GM23338 (cell line): ENCODE measurements at places on chromosomes 6 and 20. TPM values are rescaled to one million over a fixed set of nuclear protein-coding genes. Genes with fewer than 3 reads are reported as not detected.

PHF3 gene
- 28.6 and 37.1 TPM in 2 replicates for polyA plus RNA-seq

WFDC2 gene
- polyA plus RNA-seq = 155 and 161 TPM in 2 replicates

BPIFA1 gene
- polyA plus RNA-seq = not detected in 2 replicates

MLN gene
- polyA plus RNA-seq = not detected in 2 replicates

DNA sequence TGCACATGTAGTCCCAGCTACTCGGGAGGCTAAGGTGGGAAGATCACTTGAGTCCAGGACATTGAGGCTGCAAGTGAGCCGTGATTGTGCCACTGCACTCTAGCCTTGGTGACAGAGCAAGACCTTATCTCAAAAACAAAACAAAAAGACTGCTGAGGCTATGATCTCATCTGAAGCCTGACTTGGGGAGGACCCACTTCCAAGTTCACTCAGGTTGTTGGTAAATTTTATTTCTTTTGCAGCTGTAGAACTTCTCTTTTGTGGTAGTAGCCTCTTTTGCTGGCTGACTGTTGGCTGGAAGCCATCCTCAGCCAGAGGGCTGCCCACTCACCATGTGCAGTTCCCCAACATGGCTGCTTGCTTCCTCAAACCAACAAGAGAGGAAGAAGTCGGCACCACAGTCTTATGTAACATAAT lies 36.8 kb upstream of the ME1 start:
- DNase-seq = no peak

DNA sequence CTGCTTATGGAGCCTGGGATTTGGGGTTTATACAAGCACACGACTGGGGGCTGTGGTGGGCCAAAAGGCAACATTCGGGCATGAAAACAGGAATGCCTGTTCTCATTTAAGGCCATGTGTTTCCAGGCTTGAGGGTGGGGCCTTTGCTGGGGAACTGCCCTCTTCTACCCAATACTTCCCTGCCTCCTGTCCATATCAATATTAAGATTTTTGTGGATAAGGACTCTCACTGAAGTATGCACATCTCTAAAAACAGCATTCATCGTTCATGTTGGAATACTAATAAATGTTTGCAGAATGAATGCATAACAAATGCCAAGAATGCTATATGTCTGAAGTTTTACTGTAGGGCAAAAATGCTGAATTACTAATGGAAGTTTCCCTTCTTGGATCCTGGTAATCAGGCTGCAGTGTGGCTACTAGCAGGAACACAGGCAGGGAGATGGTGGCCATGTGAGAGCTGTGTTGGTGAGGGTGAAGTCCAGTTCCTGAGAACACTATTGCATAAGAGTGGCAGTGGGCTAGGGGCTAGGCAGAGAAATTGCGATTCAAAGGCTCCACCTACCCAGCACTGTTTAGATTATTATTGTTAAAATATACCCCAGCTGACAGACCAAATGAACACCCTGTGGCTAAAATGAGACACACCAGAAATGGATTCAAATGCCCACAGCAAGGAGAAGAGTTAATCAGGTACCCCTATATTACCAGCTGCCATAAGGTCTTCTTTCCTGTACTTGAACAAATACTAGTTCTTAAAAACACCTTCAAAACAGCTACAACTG lies 644.3 kb downstream of the EPM2A start:
- DNase-seq = no peak

GRCh38 chr6:7246401-7247178 lies 66.4 kb downstream of the SSR1 start:
- DNase-seq = peak; percentile 71

DNA sequence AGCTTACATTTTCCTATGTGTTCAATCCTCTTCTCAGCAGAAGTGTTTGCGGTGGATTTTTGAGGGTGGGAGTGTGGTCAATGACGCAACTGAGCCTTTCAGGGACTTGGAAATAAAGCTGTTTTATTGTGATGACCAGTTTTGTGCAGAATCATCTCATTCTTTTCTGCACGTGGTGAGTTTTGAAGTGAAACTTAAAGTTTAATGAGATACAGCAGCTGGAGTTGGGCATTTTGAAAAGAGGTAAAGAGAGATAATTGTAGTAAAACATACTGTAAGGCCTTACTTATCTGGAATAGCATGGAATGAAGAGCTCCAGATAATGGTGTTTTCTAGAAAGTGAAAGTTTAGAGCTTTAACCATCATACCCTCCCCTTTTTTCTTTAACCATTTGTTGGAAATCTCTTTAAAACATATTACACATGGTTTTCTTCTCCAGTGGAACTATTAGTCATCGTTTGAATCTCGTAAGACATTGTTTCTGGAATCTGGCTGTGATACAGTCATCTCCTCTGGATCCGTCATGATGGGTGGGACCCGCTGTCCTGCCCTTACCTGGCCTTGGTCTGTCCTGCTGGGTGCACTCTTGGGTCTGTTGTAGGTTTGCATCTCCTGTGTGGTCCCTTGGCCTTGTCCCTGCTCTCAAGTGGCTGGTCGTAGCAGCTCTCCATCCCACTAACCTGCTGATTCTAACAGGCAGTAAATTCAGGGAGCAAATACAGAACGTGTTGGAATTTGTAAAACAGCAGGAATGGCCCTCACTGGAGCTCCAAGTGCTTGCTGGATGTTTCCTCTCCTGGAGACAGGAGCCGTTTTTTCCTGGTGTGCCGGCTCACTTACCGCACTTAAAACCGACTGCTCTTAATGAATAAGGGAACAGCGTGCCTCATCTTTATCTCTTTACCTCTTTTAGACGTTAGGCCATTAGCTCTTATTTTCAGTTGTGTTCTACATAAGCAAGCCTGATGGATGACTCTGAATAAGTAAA lies 29.8 kb downstream of the UST start:
- no peak for DNase-seq

DNA sequence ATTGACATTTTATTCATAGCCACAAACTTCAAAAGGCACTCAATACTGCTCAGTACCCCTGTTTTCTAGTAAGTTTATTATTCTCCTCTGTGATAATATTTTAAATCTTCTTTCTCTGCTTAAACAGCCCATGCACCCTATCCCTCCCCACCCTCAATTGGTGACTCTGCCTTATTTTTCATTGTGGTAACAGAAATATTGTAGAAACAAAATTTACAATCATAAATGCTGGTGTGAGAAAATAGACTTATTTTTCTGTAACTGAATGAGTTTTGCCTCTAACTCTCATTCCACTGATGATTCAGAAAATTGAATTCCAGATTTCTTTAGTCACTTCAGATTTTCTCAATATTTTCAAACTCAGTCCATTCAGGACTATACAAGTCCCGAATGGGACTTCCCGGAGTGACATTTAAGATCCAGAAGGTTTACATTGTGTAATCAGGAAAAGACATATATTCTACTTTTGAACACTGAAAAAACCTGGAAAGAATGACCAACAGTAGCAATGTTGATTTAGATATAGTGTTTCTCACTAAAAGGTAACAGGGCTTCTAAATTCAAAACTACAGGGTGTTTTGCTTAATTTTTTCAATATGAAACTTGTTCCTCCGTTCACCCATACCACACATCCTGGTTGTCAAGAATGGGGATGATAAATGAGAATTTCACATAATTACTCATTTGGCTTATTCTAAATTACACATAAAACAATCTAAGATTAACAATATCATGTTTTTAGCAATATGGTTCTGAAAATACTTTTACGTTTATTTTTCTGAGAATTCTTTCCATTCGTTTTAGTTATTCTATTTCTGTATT lies 34.8 kb upstream of the UST start:
- DNase-seq = no peak

- DNase-seq = no peak
These were observed 3.3 kb downstream of the NDRG3 start for GRCh38 chr20:36742558-36742957.

DNA sequence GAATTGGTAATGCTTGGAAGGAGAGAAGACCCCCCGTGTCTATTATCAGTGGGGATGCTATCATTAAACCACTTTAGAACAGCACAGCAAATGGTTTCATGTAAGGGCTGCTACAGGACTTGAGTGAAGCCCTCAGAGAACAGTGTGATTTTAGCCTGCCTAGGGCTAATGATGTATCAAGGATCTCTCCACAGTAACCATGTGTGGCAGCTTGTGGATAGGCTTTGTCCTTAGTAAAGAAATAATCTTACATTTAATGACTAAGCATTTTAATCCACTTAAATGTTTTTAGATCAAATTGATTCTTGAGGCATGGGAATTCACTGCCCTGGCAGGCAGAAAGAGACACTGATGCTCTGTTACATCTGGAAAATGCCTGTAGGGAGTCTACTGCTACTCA lies 495.1 kb downstream of the NKAIN2 start:
- no peak for DNase-seq

DNA sequence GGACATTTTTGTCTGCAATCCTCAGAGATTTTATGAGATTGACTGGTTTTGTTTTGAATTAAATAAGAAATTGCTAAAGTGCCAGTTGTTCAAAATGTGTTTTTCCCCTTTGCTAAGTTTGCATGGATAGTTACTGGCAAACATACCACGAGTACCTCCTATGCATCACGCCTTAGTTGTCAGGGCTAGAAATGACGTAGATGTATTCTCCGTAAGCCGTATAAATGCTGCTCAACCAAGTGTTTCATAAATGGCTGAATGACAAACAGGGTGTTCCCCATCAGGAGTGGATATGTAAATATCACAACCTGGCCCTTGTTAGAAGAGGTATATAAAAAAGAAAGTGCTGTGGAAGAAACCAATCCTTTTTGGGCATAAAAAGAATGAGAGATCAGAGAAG lies 341.1 kb upstream of the ZFP64 start:
- no peak for DNase-seq

- DNase-seq = no peak
These were observed 544.5 kb downstream of the MAFB start for GRCh38 chr20:40144581-40144980.

- no peak for DNase-seq
These were observed 19.0 kb upstream of the RBM38 start for GRCh38 chr20:57372157-57372556.

DNA sequence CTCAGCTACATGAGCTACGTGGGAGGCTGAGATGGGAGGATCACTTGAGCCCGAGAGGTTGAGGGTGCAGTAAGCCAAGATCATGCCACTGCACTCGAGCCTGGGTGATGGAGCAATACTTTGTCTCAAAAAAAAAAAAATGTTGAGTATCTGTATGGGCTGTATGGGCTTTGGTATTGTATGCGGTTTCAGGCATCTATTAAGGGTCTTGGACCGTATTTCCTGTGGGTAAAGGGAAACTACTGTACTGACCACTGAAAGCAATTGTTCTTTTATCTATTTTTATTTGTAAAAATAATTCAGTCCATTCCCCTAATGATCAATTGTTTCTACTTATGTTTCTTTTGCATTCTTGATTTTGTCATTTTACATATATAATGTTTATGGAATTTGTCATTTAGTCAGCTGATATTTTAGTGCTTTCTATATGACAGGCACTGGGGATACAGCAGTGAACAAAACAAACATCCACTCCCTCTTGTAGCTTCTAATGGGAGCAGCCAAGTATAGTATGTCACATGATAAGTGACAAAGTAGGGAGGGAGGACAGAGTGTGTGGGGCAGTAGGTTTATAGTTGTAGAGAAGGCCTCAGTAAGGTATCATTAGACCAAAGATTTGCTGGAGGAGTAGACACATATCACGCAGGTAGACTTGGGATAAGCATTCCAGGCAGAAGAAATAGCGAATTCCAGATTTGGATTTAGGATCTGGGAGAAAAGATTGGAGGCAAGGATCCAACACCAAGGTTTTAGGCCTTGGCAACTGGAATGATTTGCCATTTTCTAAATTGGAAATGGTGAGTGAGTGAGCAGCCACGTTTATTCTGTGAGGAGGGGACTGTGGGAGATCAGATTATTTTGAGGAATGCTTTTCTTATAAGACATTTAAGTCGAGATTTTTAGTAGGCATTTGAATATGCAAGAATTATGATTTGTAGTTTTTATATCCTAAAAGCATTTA lies 6.0 kb downstream of the PCMT1 start:
- no peak for DNase-seq

- peak; percentile 78 for DNase-seq
These were observed 57.1 kb downstream of the CDH22 start for GRCh38 chr20:46251211-46251673.

DNA sequence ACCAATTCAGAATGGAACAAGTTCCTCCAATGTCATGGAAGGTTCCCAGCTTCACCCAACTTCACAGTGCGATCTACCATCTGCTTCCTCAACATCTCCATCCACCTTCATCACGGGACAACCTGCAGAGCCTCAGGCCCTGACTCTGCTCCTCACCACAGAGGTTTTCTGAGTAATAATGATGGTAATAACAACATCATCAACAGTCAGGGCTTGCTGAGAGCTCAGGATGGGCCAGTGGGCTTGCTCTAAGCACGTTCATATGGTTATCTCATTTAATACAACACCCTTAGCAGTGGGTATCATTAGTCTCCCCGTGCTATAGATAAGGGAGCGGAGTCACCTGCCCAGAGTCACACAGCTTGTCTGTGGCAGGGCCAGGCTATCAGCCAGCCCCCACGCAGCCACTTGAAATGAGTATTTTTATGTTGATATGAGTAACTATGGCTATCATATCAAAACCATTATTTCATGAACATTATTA lies 38.6 kb downstream of the PREX1 start:
- DNase-seq = no peak

- no peak for DNase-seq
These were observed 66.6 kb downstream of the TNFAIP3 start for GRCh38 chr6:137933696-137934095.

DNA sequence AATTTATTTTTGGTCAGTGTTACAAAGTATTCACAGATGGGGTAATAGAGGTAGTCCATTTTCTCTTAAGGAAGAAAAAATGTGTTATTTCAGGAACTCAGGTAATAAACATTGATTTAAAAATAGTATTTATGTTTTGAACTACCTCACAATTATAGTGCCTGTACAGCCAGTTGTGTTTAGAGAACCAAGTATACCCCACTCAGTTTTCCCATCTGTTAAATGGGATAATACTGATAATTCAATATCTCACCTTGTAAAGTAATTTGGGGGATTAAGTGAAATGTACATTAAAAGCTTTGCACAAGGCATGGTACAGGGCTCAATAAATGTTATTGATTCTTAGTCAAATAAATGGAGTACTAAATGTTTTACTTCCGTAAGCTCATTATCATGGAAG lies 4.7 kb downstream of the ZNF451 start:
- DNase-seq = no peak

GRCh38 chr6:169849396-169849795 lies 98.0 kb downstream of the ERMARD start:
- DNase-seq = no peak

- no peak for DNase-seq
These were observed 9.2 kb upstream of the SLC9A8 start for GRCh38 chr20:49803418-49803817.

DNA sequence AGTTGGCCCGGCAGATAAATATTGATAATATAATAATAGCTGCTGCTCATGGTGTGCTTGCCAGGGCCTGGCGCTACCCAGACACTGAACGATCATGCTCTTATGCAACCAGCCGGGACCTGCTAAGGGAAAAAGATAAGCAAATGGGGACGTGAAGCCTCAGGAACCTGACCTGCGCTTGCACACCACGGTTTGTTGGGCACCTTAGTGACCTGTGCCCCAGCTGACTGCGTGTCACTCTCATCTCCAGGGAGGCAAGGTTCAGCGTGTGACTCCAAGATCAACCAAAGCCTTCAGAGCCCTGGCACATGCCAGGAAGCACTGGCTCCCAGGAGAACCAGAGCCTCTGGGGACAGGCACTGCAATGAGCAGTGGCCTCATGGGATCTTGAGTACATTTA lies 111.1 kb downstream of the AGPAT4 start:
- no peak for DNase-seq
